ENCODE measurements at places on chromosomes 13 and 19. TPM values are rescaled to one million over a fixed set of nuclear protein-coding genes. Genes with fewer than 3 reads are reported as not detected.

Gene KLHL1
- total RNA-seq: not detected

Gene HRC
- total RNA-seq: 1.0 TPM

Gene KLK8
- total RNA-seq: 19.7 TPM

Gene ERICH6B
- not detected for total RNA-seq

Gene PSENEN
- 39.1 TPM for total RNA-seq

Gene ZNF763
- total RNA-seq: 5.3 TPM

Gene OR1I1
- not detected for total RNA-seq

Gene DENND1C
- 0.23 TPM for total RNA-seq

Gene PEPD
- total RNA-seq: 73.8 TPM

Gene MYO1F
- 3.3 TPM for total RNA-seq

Gene IFNL3
- not detected for total RNA-seq

Gene ALOX5AP
- 13.2 TPM for total RNA-seq

Gene TARM1
- not detected for total RNA-seq

Gene RFX1
- total RNA-seq: 13.2 TPM

Gene NPAS1
- total RNA-seq: 6.8 TPM

Gene LILRB5
- total RNA-seq: 0.68 TPM

Gene CEBPG
- 37.7 TPM for total RNA-seq

Gene ZNF100
- 1.5 TPM for total RNA-seq

Gene PRKCG
- total RNA-seq: not detected

Gene MCEMP1
- not detected for total RNA-seq

Gene IRGQ
- total RNA-seq: 21.8 TPM

Gene ELANE
- 0.79 TPM for total RNA-seq

Gene ZNF808
- total RNA-seq: 17.0 TPM

Gene NLRP7
- total RNA-seq: not detected

Gene PDX1
- not detected for total RNA-seq

Measured in suprapubic skin (tissue), 4 donors.